ENCODE measurements at places on chromosomes 3 and 15.
A peak's percentile ranks its signal among the peaks of the same experiment; 100 is the strongest.

- DNase-seq, result no peak
Measured at GRCh38 chr3:124986192-124987143, 51.9 kb upstream of the MUC13 start.

GRCh38 chr3:64209866-64210621 is 15.2 kb downstream of the PRICKLE2 start:
- DNase-seq, result peak; percentile 90

GRCh38 chr3:54876694-54877093 is 51.2 kb downstream of the LRTM1 start:
- no peak for DNase-seq

DNA sequence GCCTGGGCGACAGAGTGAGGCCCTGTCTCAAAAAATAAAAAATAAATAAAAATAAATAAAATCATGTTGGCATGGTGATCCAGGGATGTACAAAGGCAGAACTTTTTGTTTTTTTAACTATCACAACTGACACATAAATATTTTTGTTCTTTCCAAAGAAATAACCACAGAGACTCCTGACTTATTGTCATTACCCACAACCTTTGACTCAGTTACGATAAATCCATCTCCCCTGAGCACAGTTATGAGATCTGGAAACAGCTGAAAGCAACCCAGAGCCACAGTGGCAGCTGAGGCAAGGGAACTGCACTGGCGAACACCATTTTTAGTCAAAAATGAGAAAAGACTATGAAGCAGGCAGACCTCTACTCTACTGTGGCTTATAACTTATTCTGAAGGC is 24.0 kb downstream of the OSBPL10 start:
- no peak for DNase-seq

DNA sequence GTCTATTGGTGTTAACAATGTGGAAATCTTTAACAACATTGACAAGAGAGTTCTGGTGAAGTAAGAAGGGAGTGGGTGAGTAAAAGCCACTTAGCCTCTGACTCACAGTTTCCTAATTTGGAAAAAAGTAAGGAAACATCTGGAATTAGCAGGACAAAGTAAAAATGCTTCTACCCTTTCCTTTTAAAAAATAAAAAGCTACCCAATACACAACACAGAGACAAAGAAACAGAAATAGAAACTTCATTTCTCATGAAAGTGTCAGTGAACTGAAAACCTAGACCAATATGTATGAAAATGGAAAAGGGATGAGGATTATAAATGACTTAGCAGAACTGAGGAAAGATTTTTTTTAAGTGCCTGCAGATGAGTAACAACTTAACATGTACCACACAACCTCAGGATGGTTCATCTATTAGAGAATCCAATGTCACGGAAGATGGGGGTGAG is 65.4 kb downstream of the SSR3 start:
- DNase-seq, result no peak

GRCh38 chr3:10428406-10429091 is 76.8 kb downstream of the ATP2B2 start:
- no peak for DNase-seq
